ENCODE measurements at places on chromosomes 2 and 18. TPM values are rescaled to one million over a fixed set of nuclear protein-coding genes. Genes with fewer than 3 reads are reported as not detected.

The STARD7 gene
- 65.6 TPM for total RNA-seq

GRCh38 chr2:111952871-111953452 is 54.6 kb downstream of the MERTK start:
- no peaks in the 10 kb centered on the region for H3K36me3 ChIP-seq
- no peaks in the 10 kb centered on the region for H3K27me3 ChIP-seq
- no peaks in the 10 kb centered on the region for H3K4me1 ChIP-seq

- no peaks in the 10 kb centered on the region for H3K4me1 ChIP-seq
- no peaks in the 10 kb centered on the region for H3K27me3 ChIP-seq
- DNase-seq: no peak
- no peak overlapping the region for H3K4me3 ChIP-seq
Measured at GRCh38 chr2:113770929-113771328, 14.5 kb upstream of the SLC35F5 start.

DNA sequence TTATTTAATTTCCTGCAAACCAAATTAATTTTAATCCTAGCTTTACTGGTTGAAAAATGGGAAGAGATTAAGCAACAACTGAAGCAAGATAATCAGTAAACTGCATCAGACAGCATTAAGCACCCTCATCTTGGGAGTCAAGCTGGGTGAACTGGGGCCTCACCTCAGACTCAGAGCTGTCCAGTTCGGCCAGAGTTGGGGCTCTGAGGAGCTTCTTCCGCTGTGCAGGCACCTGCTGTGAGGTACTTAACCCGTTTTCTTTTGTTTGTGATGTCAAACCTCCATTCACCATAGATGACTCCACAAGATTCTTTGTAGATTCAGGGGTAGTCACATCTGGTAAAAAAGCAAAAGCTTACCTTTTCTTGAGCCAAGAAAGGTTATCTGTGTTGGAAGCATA is 71.8 kb downstream of the PRELID3A start:
- DNase-seq: no peak
- no peaks in the 10 kb centered on the region for H3K27me3 ChIP-seq
- H3K27ac ChIP-seq: no peak overlapping the region
- no peaks in the 10 kb centered on the region for H3K36me3 ChIP-seq
